Stimulated activated CD8-positive, alpha-beta memory T cell treated with anti-CD3 and anti-CD28 coated beads, Interleukin-15, amount 100 ng/mL, for 1 hour (primary cell): ENCODE measurements at places on chromosomes 6 and 20.

DNA sequence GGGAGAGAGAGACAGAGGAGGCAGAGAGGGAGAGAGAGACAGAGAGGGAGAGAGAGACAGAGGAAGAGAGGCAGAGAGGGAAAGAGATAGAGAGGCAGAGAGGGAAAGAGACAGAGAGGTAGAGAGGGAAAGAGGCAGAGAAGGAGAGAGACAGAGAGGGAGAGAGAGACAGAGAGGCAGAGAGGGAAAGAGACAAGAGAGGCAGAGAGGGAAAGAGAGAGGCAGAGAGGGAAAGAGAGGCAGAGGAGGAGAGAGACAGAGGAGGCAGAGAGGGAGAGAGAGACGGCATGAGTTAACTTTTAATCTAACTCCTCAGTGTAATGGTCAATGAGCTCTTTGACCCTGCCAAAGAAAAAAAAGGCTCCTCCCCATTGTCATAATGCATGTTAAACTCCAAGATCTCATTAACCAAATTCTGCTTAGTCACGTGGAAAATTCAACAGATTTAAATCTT is 7.1 kb downstream of the ELOVL2 start:
- no peak for DNase-seq

DNA sequence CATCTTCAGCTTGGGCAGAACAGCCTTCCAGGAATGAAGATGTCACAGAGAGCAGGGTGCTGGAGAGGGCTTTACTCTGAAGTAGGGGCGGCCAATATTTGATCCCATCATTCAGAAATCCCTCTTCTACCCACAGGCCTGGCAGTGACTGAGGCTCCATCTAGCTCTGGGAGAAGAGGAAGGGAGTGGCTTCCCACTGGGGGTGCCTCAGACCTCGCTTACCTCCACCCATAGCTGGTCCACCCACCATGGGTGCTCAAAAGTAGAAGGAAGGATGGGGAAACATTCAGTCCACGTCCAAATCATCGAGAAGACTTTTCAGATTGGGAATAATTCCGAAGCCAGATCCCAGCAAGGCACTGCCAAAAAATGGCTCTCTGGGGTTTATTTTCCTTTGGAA is 11.8 kb upstream of the THBD start:
- DNase-seq = no peak

DNA sequence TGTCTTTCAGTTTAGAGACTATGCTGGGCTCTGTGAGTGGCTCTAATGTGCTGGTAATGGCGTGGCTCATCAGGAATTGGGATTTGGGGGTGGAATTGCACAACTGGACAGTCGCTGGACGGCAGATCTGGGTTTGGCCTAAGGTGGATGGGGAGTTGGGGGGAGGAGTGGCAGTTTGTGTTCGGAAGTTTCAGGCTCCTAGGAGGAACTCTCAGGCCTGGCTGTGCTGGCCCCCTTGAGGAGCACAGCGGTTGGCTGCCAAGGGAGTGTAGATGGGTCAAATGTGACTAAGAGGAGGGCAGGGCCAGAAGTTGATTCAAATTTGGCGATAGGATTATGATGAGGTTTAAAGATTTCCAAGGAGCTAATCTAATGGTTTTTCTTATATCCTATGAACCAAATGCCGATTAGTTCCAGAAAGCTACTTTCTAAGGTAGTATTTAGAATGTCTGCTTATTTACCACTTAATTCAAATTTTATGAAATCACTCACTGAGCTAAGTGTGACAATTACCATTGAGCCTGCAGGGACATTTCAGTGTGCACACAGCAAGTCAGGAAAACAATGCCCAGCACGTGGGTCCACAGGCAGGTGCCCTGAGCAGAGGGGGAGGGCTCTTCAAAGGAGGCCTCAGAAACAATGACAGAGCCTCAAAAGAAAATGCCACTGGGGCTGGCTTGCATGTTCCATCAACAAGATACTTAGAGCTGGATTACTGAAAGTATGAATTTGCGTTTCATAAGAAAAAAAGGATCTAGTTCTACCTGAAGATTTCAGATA is 111.0 kb downstream of the GJA10 start:
- no peak for DNase-seq

DNA sequence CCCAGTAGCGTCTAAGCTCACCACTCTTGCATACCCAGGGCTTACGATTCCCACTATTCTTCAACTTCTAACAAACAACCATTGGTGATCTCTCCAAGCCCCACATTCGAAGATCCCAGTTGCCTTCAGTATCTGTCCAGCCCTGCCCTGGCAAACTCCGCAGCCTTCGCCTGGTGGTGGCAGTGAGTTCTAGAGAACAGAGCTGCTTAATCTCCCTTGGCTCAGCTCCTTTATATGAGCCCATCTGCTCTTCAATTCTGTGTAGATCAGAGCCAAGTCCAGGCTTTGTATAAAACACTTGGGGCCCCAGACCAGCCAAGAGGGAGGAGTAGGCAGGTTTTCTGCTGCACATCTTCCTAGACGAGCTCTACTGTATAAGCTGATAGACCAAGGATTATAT is 193.3 kb downstream of the PHACTR1 start:
- no peak for DNase-seq

GRCh38 chr6:150076196-150076893 is 7.4 kb upstream of the ULBP3 start:
- no peak for DNase-seq
